Stimulated activated CD8-positive, alpha-beta memory T cell treated with anti-CD3 and anti-CD28 coated beads, Interleukin-15, amount 100 ng/mL, for 1 hour (primary cell): ENCODE measurements at places on chromosomes 12 and 14.

DNA sequence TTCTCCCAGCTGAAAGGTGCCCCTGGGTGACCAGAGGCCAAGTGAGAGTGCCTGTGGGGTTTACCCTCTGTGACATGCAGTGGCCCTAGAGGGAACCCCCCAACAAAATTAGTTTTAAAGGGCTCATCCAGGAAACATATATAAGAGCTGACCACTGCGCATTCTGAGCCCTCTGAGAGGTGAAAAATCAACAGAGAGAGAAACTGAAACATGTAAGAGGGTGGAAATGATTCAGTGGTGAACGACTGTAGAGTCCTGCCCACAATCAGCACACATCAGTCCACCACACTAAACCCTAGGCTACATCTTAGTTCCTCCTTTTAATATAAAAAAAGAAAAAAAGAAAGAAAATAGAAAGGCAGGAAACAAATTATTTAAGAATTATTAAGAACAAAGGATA lies 21.0 kb upstream of the ACSM4 start:
- no peak for DNase-seq

DNA sequence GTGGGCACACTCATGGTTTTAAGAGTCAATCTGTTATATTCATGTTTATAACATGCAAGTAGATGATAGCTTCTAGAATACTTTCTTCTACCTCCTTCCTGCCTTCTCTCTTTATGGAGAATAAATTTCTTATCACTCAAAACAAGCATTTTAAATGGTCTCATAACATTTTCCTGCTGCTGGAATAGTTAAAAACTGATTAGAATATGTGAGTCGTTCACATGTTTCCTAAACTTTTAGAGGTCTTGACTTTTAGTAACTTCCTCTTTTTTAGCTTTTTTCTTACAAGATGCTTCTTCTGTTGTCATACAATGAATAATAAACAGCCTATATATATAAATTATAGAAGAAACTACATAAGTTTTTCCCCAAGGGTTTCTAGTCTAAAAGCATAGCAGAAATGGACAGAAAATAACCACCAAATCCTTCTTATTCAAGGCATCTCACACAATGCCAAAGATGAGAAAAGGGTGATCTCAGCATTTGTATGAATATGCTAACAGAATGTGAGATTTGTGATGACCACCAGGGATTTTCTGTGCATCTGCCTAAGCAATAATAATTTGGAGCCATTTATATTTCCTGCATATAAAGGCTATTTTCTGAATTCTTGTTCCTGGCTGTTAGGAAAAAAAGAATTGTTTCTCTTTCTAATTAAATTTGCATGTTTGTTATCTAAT lies 127.8 kb downstream of the DAAM1 start:
- no peak for DNase-seq

DNA sequence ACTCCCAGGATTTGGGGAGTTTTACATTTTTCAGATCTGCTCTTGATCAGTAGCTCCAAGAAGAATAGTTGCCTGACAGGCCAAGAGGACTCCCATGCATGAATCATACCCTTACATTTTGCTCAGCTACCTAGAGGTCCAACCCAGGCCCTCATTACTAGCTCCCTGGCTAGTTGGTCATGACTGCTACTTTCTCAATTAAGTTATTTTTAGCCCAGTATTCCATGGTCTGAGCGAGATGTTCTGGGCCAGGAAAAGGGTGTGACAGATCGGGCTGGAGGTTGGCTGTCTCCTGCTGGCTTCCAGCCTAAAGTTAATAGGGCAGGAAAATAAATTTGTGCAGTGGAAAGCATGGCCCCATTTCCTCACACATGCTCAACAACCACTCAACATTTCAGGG lies 379.2 kb downstream of the GRIN2B start:
- no peak for DNase-seq

DNA sequence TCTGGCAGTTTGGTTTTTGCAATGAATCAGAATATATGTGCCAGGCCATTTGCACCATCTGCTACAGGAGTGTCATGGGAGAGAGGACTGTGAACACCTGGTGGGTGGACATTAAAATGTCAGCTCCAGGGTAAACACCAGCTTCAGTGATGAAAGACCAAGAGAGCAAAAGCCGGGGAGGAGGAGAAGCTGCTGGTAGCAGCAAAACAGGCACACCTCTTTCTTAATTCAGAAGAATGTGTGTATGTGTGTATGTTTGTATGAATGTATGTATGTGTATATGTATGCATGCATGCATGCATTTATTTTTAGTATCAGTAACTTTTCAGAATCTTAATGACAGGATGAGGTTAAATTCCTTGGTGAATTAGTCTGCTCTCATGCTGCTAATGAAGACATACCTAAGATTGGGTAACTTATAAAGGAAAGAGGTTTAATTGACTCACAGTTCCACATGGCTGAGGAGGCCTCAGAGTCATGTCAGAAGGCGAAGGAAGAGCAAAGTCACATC lies 357.4 kb upstream of the PRICKLE1 start:
- DNase-seq = no peak

DNA sequence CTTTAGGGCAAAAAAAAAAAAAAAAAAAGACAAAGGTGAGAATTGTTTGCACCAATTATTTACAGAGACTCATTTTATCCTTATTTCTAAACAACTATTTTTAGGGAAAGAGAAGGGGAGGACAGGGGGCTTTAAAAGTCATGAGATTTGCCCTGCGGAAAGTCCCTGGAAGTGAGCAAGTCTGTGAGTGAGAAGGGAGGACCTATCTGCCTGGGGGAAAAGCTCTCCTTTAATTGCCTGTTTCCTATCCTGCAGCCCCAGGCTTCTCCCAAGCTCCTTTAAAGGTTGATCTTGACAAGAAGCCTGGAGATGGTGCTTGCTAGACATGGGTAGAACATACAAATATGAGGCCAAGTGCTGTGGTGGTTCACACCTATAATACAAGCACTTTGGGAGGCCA lies 8.3 kb upstream of the CHST11 start:
- DNase-seq = no peak

- DNase-seq = no peak
Observed at GRCh38 chr14:92400579-92401444, 77.8 kb downstream of the SLC24A4 start.

GRCh38 chr12:123608182-123608581 lies 6.3 kb downstream of the DDX55 start:
- DNase-seq = no peak

GRCh38 chr12:65962921-65963861 lies 138.9 kb downstream of the HMGA2 start:
- no peak for DNase-seq

- no peak for DNase-seq
Observed at GRCh38 chr12:101855364-101855884, 22.0 kb upstream of the DRAM1 start.

GRCh38 chr14:68306265-68306933 lies 486.5 kb downstream of the ZFP36L1 start:
- no peak for DNase-seq

GRCh38 chr12:108337235-108338223 lies 1.6 kb downstream of the CMKLR1 start:
- DNase-seq = no peak

GRCh38 chr12:48787791-48788523 lies 932 bp downstream of the ADCY6 start:
- no peak for DNase-seq

GRCh38 chr12:31765931-31766330 lies 37.1 kb upstream of the AMN1 start:
- no peak for DNase-seq

DNA sequence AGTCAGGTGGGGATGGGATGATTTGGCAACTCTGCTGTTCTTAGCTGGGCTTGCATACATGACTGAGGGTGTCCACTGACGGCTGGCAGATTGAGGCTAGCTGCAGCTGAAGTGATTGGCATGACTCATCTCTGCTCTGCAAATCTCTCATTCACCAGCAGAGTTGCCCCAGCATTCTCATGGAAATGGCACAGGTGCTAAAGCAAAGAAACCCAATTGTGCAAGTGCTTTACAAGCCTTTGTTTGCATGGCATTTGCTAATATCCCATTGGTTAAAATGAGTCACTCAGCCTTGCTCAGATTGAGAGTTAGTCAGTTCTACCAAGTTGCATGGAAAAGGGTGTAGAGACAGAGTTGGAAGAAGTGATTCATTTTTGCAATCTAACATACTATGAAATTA lies 389.7 kb upstream of the FAR2 start:
- no peak for DNase-seq

GRCh38 chr14:20907214-20907613 lies 16.0 kb downstream of the RNASE3 start:
- DNase-seq = no peak
